Esophagus mucosa (tissue), 1 donor: ENCODE measurements at places on chromosomes 1 and 21.
A peak's percentile ranks its signal among the peaks of the same experiment; 100 is the strongest.

DNA sequence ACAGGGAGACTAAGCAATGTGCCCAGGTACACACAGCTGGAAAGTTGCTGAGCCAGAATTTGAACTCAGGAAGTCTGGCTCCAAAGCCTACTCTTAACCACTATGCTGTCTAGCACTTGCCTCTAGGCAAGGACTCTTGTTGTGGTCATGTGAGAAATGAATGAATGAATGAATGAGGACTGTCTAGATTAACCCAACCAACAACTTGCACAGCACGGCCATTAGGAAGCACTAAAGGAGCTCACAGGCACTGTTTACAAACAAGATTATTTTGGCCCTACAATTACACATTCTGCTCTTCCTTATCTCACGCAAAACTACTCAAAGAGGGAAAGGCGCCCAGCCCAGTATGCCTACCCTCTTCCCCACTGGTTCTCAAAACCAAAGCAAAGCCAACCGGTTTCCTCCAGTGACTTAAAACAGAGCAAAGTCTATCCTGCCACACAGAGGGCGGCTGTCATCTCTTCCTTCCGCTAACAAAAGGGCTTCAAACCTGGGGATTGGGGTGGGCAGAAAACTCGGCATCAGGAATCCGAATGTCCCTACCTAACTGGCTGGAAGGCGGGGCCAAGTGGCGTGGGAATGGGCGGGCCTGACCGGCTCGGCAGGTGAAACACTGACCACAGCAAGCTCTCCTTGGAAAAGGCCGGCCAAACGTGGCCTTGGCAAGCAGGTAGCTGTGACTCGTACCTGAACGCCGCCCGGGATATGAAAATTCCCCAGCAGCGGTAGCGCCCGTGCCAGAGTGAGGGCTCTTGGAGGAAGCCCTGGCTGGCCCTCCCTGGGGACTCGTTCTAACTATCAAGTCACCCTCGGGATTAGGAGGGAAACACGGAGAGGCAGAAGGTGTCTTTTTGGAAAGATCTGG lies 948 bp downstream of the STK40 start:
- peak; percentile 1 for ATAC-seq

GRCh38 chr1:39310015-39310414 lies 105.5 kb downstream of the MACF1 start:
- no peak for ATAC-seq

GRCh38 chr1:4755301-4755845 lies 101.0 kb downstream of the AJAP1 start:
- ATAC-seq: no peak

GRCh38 chr1:30029677-30030076 lies 693.7 kb downstream of the MATN1 start:
- ATAC-seq: no peak

DNA sequence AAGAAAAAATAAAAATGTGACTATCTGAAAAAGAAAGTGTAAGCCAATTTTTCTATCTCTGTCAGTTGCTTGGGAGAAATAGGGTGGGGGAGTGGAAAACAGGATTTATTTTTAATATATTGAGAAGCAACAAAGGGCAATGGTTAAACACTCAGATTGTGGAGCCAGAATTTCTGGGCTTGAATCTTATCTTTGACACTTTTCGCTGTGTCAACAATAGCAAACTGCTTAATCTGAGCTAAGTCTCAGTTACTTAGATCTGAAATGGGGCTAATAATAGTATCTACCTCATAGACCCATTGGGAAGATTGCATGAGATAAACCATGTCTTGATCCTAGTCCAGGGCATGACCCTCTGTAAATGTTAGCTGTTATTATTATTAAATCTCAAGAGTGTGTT lies 468.1 kb downstream of the ADGRL2 start:
- ATAC-seq: no peak

GRCh38 chr1:42321731-42322130 lies 13.3 kb downstream of the FOXJ3 start:
- no peak for ATAC-seq

GRCh38 chr1:17636612-17637011 lies 97.1 kb downstream of the ARHGEF10L start:
- no peak for ATAC-seq

- no peak for ATAC-seq
These were observed 109.0 kb downstream of the HMGB4 start for GRCh38 chr1:33972676-33973395.

DNA sequence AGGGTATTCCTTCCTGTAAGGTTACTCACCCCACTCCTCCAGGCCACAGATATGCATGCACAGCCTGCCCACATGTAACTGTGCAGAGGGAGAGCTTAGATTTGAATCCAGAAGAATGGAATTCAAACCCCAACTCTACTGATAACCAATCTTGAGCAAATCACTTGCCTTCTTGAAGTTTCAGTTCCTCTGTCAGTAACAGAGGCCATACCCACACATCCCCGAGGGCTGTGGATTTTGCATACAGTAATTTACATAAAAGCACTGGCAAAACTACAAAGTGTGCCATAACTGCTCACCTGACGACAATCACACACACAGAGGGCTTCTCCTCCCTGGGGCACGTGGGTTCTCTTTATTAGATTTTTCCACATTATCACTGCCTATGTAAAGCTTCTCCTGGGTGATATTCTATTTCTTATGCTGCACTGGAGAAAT lies 18.6 kb downstream of the CD247 start:
- peak; percentile 28 for ATAC-seq

- ATAC-seq: no peak
These were observed 196.7 kb upstream of the DAB1 start for GRCh38 chr1:57620605-57621004.

- no peak for ATAC-seq
These were observed 32.0 kb downstream of the LHX9 start for GRCh38 chr1:197948926-197949899.

DNA sequence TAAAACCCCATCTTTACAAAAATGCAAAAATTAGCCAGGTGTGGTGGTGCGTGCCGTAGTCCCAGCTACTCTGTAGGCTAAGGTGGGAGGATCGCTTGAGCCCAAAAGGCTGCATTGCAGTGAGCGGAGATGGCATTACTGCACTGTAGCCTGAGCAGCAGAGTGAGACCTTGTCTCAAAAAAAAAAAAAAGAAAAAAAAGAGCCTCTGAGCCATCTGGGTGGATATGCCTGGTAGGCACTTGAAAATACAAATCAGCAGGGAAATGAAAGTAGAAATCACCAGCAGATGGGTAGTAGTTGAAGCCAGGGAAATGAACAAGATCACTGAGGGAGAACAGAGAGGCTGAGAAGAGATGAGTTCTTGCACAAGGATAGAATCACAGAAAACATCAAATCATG lies 131.0 kb upstream of the HMCN1 start:
- peak; percentile 55 for ATAC-seq

GRCh38 chr1:228343191-228343661 lies 63.4 kb downstream of the TRIM11 start:
- no peak for ATAC-seq

DNA sequence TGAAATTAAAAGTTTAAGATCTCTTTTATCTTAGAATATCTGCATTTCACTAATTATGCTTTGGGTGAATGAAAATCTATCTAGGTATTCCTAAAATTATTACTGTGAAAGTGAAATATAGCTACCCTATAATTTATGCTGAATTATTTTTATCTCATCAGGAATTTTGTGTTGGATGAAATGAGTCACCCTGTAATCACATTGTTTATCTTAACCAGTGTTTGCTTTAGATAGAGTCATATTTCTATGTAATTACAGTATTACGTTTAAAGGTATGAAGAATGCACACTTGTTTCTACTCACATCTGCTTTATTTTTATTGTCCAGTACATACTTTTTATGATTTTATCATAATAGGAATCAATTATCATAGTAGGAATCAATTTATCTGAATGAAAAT lies 249.2 kb downstream of the NCAM2 start:
- no peak for ATAC-seq

GRCh38 chr1:53276902-53277281 lies 38.6 kb upstream of the MAGOH start:
- ATAC-seq: no peak

- no peak for ATAC-seq
These were observed 110.1 kb downstream of the HMGB4 start for GRCh38 chr1:33973799-33974545.

- ATAC-seq: peak; percentile 75
These were observed 487.3 kb downstream of the SIPA1L2 start for GRCh38 chr1:232142403-232143314.

- no peak for ATAC-seq
These were observed 307.8 kb downstream of the NFIA start for GRCh38 chr1:61389926-61390845.

GRCh38 chr1:183318433-183318832 lies 99.7 kb downstream of the NMNAT2 start:
- peak; percentile 91 for ATAC-seq

DNA sequence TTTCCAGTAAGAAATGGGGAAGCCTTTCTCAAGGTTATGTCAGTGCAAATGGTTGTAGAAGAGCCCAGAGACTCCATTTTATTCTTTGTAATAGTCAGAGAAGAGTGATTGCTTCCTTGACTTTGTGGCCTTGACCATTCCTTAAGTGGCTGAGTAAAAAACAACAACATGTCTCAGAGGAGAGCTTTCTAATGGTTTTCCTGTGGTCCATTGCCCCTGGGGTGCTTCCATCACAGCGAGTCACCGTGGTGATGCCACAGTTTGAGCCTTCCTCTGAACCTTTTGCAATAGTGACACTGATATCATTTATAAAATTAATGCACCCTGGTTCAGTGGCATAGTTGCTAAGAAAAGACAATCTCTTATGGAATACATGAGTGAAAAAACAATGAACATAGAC lies 38.6 kb downstream of the PAPPA2 start:
- ATAC-seq: no peak

GRCh38 chr1:238672262-238672661 lies 714.1 kb upstream of the CHRM3 start:
- ATAC-seq: no peak

DNA sequence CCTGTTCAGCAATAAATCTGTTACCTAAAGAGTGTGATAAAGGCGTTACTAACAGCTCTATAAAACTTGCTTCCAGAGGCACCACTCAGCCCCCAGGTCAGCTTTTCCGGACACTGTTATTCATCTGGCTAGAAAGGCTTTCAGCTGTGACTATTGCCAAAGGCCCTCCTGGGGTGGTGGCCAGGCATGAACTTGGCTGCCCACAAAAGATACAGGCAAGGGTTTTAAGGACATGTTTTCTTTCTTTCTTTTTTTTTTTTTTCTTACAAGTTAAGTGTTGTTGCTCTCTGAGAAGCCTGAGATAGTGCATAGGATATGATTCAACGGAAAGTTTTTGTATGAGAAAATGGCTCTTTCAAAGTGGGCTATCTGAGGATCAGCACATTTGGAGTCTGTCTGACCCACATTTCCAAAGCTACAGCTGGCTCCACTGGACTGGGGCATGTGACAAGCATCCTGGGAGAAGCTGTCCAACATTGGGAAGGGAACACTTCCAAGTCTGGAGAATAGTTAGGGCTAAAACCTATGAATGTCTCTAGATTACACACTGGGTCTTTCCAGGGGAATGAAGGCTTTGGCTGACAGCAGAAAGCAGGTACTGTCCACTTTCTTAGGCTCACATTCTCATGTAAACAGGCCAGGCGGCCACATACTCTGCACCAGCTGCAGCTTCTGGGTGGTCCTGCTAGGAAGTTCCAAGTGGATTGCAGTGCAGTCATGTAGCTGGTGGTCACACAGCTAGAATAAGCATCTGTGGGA lies 639.7 kb downstream of the LMO4 start:
- ATAC-seq: no peak

DNA sequence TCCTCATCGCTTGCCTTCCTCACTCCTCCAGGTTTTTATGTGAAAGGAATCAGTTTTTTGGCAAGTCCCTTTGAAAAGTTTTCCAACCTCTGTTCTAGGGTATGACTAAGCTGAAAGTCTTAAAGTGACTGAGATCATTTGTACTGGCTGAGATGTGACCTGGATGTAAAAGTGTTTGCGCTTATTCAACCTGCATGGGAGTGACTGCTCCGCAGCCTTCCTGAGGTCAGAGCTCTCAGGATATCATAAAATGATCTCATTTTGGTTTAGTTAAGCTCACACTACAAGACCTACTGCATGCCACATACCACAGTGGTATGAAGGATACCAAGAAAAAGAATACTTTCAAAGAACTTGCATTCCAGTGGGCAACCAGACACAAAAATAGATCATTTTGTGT lies 29.8 kb upstream of the TADA1 start:
- ATAC-seq: peak; percentile 60

DNA sequence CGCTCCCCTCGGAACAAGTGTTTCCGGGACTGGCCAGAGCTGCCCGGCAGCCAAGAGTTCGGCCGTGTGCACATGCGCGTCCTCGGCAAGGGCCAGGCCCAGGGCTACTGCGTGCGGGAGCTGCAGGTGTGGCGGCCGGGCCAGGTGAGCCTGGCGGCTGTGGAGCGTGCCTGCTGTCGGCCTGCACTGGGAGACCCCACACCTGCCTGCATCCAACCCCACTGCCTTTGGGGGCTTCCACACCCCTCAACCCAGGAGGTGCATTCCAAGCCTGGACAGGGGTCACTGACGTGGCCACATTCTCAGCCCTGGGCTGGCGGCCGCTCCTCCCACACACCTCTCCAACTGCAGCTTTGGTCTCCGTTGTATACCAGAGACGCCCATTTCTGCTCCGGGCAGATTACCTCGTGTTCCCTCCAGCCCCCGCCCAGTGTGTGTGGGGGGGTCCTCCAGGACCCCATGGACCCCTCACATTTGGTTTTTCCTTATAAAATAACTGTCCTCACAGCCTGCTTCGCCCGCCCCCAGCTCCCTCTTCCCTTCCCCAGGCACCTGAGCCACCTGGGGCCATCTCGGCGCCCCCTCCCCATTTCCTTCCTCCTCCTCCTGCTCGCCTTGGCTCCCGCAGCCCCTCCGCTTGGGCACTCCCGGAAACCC lies 6.1 kb downstream of the RNF223 start:
- ATAC-seq: no peak

DNA sequence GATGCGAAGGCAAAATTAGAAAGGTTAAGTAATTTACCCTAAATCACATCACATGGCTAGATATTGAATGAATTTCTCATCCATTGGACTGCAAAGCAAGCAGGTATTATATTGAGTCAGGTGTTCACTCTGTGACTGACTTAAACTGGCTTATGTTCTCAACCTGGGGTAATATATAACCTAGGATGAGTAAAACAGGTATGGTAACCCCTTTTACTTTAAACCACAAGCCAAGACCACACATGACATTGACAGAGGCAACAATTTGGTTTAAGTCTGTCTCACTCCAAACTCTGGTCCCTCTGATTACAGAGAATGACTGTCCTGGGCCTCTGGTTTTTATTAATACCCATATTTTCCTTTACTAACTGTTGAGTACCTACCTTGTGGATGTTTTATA lies 33.3 kb downstream of the MAEL start:
- ATAC-seq: no peak
